Renal pelvis (tissue), 12 donors: ENCODE measurements at places on chromosomes 1 and 21.

GRCh38 chr1:153566414-153567371, 1.0 kb upstream of the S100A2 start:
- peak; percentile 72 for DNase-seq

DNA sequence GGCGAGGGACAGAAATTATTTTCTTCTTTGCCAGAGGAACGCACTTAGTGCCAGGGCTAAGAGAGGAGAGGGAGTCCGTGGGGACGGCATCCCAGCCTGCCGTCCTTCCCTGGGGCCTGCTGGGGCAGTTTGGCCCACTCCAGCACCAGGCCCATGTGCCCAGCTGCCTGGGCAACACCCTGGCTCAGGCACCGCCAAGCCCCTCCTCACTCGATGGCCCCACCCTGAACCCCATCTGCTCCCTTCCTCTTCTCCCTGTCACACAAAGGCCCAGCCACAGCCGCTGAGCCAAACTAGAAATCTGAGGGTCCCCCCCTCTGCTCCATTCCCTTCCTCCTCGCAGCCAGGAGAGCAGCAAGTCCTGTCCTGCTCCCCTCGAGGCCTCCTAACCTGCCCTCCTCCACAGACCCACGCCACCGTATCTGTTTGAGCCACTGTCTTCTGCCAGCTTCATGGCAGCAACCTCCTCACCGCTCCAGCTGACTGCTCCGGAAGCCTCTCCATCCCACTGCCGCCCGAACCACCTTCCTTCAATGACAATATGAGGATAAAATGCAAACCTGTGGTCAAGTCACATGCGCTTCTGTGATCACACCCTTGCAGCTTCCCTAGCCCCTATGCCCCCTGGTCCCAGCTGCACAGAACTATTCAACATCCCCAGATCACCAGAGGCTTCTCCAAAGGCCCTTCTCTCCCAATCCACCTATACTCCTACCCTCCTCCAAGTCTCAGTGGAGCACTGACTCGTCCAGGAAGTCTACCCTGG, 8.4 kb upstream of the TNNI1 start:
- DNase-seq, result no peak

DNA sequence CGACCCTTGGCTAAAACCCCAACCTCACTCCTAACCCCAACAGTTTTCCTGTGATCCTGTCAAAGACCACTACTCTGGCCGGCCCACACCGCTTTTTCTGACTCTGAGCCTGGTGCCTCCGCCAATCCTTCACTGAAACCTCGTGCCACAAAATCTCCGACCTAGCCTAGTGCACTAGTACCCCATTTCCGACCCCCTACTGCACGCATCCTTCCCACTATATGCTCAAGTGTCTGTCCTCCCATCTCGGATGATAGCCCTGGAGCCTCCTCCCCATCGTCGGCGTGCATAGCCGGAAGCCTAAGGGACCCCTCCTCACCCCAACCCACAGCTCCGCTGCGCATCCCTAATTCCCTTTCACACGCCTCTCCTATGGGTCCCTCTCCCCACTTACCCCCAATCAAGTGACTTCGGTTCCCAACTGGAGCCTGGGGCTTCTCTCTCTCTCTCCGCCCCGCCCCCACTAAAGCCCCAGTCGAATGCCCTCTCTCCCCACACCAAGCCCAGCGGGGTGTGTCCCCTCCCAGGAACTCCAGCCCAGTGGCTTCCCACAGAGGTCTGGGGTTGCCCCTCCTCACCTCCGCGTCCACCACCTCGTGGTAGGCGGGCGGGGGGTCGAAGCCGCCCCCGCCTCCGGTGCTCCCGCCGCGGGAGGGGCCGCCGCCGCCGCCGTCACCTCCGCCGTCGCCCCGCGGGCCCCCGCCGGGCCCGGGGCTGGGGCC, 791 bp downstream of the USP24 start:
- peak; percentile 58 for DNase-seq

DNA sequence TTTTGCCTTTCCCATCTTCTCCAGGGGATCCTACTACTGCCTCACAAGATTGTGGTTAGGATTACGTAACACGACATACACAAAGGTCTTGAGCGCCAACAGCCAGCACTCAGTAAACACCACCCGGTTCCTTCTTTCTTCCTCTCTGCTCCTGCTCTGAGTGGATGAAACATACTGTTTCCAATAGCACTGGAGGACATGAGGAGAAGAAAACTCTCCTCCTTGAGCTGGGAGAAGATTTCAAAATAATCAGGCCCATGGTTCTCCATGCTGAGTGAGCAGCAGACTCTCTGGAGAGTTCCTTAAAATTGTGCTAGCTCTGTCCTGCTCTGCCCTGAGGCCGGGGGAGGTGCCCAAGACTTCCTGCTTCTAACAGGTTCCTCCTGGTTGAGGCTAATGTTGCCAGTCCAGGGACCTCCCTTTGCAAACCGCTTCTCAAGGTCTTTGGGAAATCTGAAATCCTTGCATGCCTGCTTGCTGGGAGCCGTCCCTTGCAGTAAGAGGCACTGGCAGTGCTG, 29.4 kb upstream of the MX1 start:
- DNase-seq, result peak; percentile 10

DNA sequence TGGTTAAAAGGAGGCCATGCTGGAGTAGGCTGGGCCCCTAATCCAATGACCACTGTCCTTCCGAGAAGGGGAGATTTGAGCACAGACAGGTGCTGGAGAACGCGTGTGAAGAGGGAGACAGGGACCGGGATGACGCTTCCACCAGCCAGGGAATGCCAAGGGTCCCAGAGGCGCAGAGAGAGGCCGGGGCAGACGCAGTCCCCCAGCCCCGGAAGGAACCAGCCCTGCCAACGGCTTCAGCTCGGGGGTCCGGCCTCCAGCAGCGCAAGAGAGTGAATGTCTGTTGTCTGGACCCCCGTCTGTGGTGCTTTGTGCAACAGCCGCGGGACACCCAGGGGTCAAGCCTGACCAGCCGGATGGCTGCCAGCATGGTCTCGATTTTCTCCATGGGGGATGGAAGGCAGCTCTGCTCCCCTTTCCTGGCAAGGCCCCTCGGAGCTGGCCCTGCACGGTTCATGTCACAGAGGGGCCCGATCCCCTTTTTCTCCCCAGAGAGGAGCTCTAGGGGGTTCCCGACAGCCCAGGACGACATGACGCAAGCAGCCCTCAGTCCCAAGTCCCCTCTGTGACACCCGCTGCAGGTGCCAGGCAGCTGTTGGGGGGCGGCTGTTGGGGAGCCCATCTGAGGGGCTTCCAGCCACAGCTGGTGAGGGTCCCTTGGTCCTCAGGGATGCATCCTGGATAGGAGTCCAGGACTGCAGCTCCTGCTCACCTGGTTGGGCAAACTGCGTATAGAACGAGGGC, 73.5 kb downstream of the SIK1 start:
- no peak for DNase-seq

- DNase-seq, result no peak
These were observed 114.5 kb downstream of the CRYAA start for GRCh38 chr21:43283136-43283924.

- no peak for DNase-seq
These were observed at the start of gene ITLN2 for GRCh38 chr1:160954158-160955104. Gene ITLN2, minus strand, starts transcription at chr1:160954809. Its CDS starts 68 bp downstream, at chr1:160954741.

- no peak for DNase-seq
These were observed 87.3 kb upstream of the CSF3R start for GRCh38 chr1:36570006-36570405.

GRCh38 chr1:30173560-30173959, 549.8 kb downstream of the MATN1 start:
- no peak for DNase-seq

- DNase-seq, result no peak
These were observed 5.7 kb downstream of the GRHL3 start for GRCh38 chr1:24324903-24325302.

- no peak for DNase-seq
These were observed 2.4 kb upstream of the SPOCD1 start for GRCh38 chr1:31818206-31818605.

- DNase-seq, result peak; percentile 16
These were observed at the start of gene PTGFR for GRCh38 chr1:78490861-78491450. Gene PTGFR, plus strand, starts transcription at chr1:78490974. Its CDS starts 1,770 bp downstream, at chr1:78492744.

DNA sequence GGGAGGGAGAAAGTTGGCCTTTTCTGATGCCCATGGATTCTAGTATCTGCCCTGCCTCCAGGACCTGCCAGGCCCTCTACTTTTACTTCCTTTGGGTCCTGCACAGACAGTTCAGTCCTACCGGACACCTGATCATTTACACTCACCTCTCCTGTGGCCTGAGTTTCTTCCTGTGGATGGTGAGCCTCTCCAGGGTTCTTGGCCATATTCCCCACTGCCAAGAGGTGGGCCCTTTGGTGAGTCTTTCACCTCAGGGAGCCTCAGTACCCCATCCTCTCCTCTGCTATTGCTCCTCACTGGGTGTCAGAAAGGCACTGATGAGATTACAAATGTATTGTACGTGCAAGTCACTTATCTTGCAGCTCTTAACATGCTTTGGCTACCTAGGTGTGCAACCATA, 81.4 kb upstream of the ETV3 start:
- DNase-seq, result no peak

- no peak for DNase-seq
These were observed 18.6 kb downstream of the LURAP1 start for GRCh38 chr1:46221749-46222148.

GRCh38 chr1:57424231-57425027, 569 bp upstream of the DAB1 start:
- peak; percentile 53 for DNase-seq

GRCh38 chr1:180762796-180763195, 131.0 kb downstream of the XPR1 start:
- DNase-seq, result no peak

- DNase-seq, result peak; percentile 47
These were observed 558 bp downstream of the PAXBP1 start for GRCh38 chr21:32770871-32771523.

GRCh38 chr1:204688007-204688406, 2.5 kb upstream of the LRRN2 start:
- no peak for DNase-seq

DNA sequence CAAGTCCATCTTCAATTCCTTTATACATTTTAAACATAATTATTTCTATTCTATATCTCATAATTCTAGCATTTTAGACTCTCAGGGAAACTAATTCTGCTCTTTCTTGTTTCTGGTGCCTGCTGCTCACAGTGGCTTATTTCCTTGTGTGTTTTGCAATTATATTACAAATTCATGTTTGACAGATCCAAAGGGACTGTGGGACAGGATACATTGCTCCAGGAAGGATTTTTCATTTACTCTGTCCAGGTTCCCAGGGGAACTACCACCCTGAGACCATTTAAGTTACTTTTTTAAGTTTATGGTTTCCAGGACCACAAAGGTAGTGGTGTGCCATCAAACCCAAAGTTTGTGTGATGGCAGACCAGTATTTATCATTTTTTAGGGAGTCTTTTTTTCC, 6.6 kb downstream of the TTC39A start:
- no peak for DNase-seq

DNA sequence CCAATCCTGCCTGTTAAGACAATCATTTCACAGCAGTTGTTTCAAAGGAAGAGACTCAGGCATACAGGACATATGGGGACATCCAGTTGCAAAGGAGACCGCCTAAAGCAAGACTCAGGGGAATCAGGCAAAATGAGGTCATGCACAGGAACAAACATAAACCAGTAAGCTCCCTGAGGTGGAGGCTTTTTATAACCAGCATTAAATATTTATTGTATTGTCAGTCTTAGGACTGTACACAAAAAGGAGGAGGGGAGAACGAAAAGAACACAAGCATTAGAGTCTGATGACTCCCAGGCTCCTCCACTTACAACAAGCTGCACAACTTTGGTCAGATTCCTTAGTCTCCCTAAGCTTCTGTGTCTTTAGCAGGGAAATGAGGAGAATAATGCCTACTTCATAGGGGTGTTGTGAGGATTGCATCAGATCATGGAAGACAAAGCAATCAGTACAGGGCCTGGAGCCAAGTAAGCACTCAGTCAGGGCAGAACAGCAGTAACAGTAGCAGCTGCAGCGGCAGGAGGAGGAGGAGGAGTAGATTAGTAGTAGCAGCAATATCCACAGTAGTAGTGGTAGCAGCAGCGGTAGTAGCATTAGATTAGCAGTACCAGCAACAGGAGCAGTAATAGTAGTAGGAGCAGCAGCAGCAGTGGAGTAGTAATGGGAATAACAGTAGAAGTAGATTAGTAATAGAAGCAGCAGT, 54.2 kb upstream of the SPATA6 start:
- no peak for DNase-seq

DNA sequence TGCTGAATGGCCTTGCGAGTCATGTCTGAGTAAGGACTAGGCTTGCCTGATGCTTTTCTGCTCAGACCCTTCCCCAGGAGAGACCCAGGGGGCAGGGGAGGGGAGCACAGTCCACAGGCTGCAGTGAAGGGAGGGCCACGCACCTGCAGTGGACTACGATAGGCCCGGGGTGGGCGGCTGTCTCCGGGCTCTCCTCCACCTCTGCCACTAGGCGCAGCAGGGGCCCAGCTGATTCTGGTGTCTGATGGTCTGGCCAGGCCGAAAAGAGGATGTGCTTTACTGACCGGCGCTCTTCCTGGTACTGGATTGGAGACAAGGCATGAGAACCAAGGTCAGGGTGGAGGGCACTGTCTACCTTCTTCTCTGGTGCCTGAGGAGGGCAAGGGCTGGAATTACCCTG, 7.9 kb upstream of the ARL8A start:
- DNase-seq, result no peak

DNA sequence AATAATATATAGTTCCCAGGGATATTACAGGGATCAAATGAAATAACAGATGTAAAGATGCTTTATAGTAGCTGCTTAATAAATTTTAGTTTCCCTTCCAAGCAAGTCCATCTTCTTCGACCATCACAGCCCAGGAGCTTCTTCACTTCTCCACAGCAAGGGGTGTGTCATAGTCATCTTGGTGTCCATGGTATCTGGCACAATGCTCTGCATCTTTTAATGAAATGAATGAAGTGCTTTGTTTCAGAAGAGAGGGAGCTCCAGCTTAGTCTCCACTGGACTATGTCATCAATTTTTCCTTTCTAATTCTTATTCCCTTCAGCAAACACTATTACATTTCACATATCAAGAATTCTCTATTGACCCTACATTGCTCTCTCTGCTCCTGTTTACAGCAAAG, 4.9 kb upstream of the MACF1 start:
- DNase-seq, result no peak

GRCh38 chr1:6419804-6420453, at the start of gene HES2:
Gene HES2, minus strand, starts transcription at chr1:6419919. Its CDS starts 99 bp downstream, at chr1:6419820.
- DNase-seq, result no peak

- no peak for DNase-seq
These were observed 144.4 kb upstream of the USP24 start for GRCh38 chr1:55359611-55360010.

GRCh38 chr21:46357335-46357604, 33.3 kb downstream of the PCNT start:
- no peak for DNase-seq
